ENCODE measurements at places on chromosomes 7 and 10. TPM values are rescaled to one million over a fixed set of nuclear protein-coding genes. Genes with fewer than 3 reads are reported as not detected.

DNA sequence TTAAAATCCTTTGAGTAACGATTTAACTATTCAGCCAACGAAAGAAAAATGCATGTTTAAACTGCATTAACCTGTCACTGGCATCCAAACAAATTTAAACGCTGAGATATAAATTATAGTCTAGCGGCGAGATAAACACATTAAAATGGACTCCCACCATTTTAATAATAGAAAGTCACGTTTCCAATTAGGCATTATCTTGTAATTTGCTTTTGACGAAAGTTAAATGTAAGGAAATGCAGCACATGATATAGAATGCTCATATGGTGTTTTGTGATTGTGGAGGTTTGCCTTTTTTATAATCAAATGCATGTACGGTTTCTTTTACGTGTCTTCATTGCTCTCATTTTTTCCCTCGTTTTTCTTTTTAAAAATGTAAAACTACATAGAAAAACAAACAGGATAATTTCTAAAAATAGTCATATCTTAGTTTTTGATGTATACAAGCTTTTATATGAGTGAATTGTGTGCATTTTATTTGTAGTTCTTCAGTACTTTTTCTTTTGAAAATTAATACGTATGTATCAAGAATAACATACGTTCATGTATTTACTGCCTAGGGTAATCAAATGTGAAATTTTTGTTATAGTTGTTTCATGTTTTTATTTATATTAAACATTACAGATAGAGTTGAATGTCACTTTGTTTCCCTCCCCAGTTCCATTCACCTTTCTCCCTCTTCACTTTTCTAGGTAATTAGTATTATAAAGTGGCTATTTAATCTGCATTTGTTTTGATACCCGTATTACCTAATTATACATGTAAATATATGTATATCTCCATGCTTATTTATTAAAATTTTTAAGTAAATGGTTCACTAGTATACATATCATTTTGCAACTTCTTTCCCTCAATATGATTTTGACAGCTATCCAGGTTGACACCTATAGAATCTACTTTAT is 1.1 kb upstream of the KLF14 start:
- DNase-seq: no peak

The HGF gene
- 3.2 TPM for total RNA-seq

The CCDC172 gene
- total RNA-seq: not detected

GRCh38 chr7:73905360-73905759 is 44.4 kb downstream of the TMEM270 start:
- no peak for DNase-seq

GRCh38 chr10:34372509-34372908 is 442.6 kb downstream of the PARD3 start:
- no peak for DNase-seq

The PRKG1 gene
- total RNA-seq: 8.4 TPM

DNA sequence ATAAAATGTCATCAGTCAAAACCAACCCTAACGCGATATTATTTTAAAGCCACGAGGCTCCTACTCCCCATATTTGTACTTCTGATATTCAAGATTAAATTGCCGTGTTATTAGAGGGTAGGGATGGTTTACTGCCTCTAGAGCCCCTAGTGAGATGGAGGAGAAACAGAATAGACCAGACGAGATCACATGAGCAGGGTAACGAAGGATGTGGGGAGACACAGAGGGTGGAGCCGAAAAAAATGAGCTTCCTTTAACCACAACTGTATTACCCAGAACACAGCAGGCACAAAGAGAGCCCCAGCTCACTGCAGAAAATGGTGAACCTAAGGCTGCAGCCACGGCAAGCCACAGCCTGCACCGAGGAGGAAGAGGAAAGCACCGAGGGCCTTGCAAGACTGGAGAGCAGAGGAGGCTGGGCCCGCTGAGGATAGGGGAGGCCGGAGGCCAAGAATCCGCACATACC is 14.3 kb downstream of the ZC3HAV1 start:
- DNase-seq: no peak

GRCh38 chr7:50717181-50717580 is 65.5 kb downstream of the GRB10 start:
- DNase-seq: no peak

- DNase-seq: no peak
Observed at GRCh38 chr7:55552320-55553023, 19.8 kb downstream of the VOPP1 start.

DNA sequence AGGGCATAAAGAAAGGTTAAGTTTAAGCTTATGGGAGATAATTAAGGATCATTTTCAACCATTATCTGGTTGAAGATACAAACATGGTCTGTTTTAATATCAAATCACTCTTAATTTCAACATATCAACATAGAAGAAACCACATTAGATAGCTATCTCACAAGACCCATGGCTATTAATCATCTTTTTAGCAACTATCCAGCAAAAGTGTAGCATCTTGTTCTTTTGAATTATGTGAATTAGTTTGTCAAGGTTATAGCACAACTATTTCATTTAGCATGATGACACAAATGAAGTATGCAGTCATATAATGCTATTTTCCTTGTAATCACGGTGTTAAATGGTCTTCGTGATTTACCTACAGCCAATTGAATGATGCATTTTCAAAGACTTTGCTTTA is 58.9 kb upstream of the PPP1R9A start:
- no peak for DNase-seq

The PTPRN2 gene
- total RNA-seq: 5.4 TPM

The NPTX2 gene
- 5.6 TPM for total RNA-seq

DNA sequence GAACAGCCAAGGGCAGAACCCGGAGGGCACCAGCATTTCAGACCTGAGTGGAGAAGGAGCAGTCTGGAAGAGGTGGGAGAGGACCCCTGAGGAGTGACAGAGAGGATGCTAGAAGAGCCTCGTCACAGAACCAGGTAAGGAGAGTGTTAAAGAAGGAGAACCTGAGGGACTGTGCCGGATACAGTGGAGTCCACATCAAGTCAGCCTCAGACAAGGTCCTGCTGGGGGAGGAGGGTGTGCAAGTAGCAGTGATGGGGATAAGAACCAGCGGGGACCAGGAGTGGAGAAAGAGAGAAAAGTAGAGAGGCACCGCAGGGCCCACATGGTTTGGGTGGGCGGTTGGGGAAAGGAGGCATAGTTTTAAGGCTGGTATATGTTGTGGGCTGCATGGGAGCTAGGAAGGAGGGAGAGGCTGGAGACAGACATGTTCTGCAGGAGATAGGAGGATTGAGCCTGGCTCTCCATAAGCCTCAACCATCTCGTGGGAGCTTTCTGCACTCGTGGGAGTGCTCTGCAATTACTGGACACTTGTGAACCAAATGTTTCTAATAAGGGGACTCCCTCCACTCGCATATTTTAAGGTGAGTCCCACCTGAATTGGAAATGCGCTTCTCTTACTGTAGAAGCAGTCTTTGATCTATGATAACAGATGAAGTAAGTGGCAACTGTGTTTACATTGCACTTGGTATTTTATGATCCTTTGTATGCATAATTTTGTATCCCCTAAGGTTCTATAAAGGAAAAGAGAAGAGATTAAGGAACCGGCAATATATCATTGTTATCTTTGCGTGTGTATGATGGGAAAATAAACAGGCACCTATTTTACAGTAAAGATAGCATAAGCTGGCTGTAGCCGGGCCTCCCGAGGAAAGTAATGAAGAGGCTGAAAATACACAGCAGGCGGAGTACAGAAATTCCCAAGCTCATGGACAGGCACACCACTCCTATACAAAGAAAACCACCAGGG is 154.8 kb downstream of the ADAM12 start:
- no peak for DNase-seq

The PTF1A gene
- not detected for total RNA-seq
